Esophagus muscularis mucosa (tissue), 4 donors: ENCODE measurements at places on chromosomes 6 and 20. TPM values are rescaled to one million over a fixed set of nuclear protein-coding genes. Genes with fewer than 3 reads are reported as not detected.

DNA sequence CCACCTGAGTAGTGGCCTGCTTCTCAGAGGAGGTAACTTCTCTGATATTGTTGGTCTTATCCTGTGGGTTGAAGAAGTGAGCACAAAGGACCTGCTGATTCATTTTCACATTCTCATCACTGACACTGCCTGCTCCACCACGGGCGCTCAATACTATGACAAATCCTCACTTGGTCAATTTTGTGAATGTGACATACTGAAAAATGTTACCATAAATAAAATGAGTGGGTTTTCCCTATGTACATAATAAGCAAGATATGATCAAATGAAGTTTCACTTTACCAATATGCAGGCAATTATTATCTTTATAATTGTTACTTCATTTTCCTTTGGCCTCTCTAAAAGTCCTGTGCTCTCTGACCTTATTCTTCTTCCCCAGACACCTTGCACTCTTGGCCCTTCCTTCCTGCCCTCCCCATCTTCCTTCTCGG, 71.5 kb upstream of the RIPOR2 start:
- DNase-seq: no peak

- DNase-seq: no peak
Measured at GRCh38 chr6:62803094-62803493, 408.2 kb upstream of the FKBP1C start.

GRCh38 chr6:126176282-126176681, 163.6 kb upstream of the CENPW start:
- DNase-seq: no peak

- no peak for DNase-seq
Measured at GRCh38 chr6:41874741-41875140, 20.4 kb downstream of the USP49 start.

DNA sequence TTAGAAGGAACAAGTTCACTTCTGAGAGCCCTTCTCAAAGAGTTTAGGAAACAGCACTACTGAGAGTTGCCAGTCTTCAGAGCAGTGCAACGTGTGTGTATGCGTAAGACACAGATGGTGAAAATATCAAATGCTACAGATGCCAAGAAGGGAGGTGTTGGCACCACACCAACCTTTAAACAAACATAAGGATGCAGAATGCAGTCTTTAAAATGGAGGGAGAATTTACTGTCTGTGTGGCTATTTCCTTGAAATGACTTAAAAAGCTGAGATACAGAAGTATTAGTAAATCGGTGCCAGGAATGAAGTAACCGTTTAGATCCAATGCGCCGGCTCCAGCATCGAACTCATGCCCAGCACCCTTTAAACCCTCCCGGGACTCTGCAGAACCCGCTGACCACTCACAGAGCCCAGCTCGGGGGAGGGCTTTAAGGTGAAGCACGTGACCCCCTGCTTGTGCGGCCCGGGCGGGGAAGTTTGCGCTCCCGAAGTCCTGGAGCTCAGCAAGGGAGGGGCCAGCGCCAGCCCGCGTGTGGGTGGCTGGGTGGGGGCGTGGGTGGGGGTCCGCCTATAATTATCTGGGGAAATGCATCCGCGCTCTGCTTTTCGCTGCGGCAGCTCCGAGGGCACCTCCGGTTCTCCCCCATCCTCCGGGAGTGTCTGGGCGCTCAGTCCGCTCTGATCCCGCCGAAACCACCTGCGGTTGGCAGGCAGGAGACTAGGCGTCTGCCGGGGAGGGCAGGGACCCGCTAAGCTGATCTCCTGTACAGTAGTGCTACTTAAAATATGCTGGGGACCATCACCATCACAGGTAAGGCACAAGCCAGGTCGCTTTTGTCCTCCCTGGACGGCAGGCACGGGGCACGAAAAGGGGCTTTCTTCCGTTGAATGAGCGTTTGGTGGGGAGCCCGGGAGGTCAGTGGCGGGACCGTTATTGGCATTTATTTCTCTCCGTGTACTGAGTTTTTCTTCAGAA, 66.0 kb downstream of the ZBTB2 start:
- no peak for DNase-seq

DNA sequence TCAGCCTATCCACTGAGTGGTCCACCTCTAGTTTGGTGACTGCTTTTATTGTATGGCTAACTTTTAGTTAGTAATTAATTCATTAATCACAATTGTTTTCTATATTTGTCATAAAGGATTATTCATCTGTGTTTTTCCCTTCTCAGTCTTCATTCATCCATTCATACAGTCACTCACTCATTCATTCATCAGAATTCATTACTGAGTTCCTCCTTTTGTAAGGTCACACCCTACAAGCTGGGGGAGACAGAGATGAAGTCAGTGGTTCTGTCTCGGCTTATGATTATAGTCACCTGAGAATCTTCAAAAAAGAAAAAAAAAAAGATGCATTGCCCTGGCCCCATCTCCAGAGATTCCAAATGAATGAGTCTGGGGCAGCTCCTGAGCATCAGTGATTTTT, 257.1 kb downstream of the ADGB start:
- DNase-seq: no peak

- no peak for DNase-seq
Measured at GRCh38 chr6:50952092-50952907, 133.6 kb downstream of the TFAP2B start.

Gene CYP39A1
- 8.6 TPM for total RNA-seq

Gene CALHM6
- total RNA-seq: 1.2 TPM
